Liver (tissue), 10 donors: ENCODE measurements at places on chromosomes 7 and 10.

GRCh38 chr7:136179154-136179553, 202.0 kb upstream of the MTPN start:
- H3K36me3 ChIP-seq: no peaks in the 10 kb centered on the region
- H3K27me3 ChIP-seq: no peaks in the 10 kb centered on the region
- H3K27ac ChIP-seq: no peak overlapping the region
- H3K4me1 ChIP-seq: no peaks in the 10 kb centered on the region

- no peak overlapping the region for H3K4me3 ChIP-seq
- peaks cover 16% of the 10 kb centered on the region for H3K4me1 ChIP-seq
- H3K27ac ChIP-seq: no peak overlapping the region
- peak; percentile 52 for DNase-seq
- H3K36me3 ChIP-seq: no peaks in the 10 kb centered on the region
- H3K27me3 ChIP-seq: no peaks in the 10 kb centered on the region
Observed at GRCh38 chr7:129829737-129830631, 122.8 kb downstream of the UBE2H start.

GRCh38 chr10:28684157-28684985, 7.0 kb downstream of the BAMBI start:
- DNase-seq: no peak
- H3K4me3 ChIP-seq: no peak overlapping the region
- no peaks in the 10 kb centered on the region for H3K36me3 ChIP-seq
- H3K27me3 ChIP-seq: no peaks in the 10 kb centered on the region
- no peak overlapping the region for H3K27ac ChIP-seq
- peaks cover 17% of the 10 kb centered on the region for H3K4me1 ChIP-seq

DNA sequence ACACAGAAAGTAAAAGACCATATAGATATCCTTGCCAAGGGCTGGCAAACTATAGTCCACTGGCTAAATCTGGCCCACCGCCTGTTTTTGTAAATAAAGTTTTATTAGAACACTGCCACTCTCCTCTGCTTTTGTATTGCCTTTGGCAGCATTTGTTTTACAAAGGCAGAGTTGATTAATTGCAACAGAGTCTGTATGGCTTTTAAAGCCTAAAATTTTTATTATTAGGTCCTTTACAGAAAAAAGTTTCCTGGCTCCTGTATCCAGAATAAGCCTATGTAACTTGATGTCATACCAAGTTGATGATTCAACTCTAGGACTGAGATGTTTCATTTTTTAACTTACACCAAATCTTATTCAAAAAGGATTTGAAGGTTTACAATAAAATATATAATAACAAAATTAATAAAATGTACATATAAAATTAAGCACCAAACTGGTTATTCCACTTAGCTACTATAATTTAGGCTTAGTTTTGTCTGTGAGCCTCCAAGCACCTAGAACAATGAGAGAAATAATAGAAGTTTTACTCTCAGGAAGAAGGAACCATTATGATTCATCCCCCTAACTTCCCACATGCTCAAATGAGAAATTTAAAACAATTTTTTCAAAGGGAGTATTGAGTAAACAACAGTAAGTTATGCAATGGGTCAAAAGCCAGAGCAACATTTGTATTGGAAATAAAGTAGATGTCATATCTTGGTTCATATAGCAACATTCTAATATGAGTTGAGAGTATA, 31.9 kb downstream of the CPED1 start:
- DNase-seq: no peak
- H3K4me1 ChIP-seq: peaks cover 13% of the 10 kb centered on the region
- H3K27ac ChIP-seq: no peak overlapping the region
- H3K27me3 ChIP-seq: no peaks in the 10 kb centered on the region
- no peak overlapping the region for H3K4me3 ChIP-seq
- no peaks in the 10 kb centered on the region for H3K36me3 ChIP-seq

DNA sequence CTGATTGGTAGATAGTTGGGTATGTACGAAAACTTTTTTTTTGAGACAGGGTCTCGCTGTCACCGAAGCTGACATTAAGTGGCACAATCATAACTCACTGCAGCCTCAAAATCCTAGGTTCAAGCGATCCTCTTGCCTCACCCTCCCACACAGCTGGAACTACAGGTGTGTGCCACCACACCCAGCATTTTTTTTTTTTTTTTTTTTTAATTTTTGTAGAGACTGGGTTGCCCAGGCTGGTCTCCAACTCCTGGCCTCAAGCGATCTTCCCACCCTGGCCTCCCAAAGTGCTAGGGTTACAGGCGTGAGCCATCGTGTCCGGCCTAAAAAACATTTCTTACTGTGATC, 1.5 kb upstream of the LRRC27 start:
- DNase-seq: no peak
- peak overlapping the region; percentile 18 for H3K4me3 ChIP-seq
- H3K27me3 ChIP-seq: no peaks in the 10 kb centered on the region

- no peaks in the 10 kb centered on the region for H3K27me3 ChIP-seq
- H3K27ac ChIP-seq: no peak overlapping the region
- no peaks in the 10 kb centered on the region for H3K36me3 ChIP-seq
- DNase-seq: no peak
Observed at GRCh38 chr7:151658778-151659177, 139.1 kb upstream of the RHEB start.

GRCh38 chr10:80081801-80082750, 3.6 kb downstream of the TMEM254 start:
- H3K27me3 ChIP-seq: no peaks in the 10 kb centered on the region
- H3K4me3 ChIP-seq: no peak overlapping the region
- H3K27ac ChIP-seq: no peak overlapping the region
- H3K36me3 ChIP-seq: no peaks in the 10 kb centered on the region
- peaks cover 16% of the 10 kb centered on the region for H3K4me1 ChIP-seq
- no peak for DNase-seq

DNA sequence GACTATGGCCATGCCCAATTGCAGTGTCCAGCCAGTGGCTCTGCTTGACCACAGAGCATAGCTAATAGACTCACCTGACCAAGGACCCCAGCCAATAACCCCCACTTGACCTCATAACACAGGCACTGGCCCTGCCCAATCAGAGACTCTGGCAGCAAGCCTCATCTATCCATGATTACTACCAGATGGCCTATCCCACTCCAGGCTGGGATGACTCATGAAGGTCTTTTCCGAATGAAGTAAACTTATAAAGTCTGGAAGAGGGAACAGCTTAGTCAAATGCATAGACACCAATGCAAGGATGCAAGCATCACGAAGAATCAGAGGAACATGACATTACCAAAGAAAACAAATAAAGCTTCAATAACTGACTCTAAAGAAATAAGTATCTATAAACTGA, 141.4 kb downstream of the TMEM168 start:
- H3K27ac ChIP-seq: no peak overlapping the region
- H3K27me3 ChIP-seq: no peaks in the 10 kb centered on the region
- no peak overlapping the region for H3K4me3 ChIP-seq
- no peak for DNase-seq
- no peaks in the 10 kb centered on the region for H3K4me1 ChIP-seq

DNA sequence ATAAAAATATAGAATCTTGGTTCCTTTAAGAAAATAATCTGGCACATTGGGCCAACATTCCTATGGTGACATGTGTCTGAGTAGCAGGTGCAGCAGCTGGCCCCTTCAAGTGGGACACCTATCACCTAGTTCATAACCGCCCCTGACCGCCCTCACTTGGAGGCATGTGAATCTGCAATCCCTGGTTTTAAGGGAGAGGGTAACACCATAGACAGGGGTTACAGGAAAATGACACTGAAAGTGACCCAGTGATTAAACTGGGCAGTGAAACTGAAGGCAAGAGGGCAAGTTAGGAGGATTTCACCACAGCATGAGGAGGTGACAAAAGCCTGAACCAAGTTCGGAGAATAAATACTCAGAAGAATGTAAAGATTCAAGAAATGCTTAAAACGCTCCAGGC, 1.1 kb downstream of the RSU1 start:
- H3K4me3 ChIP-seq: no peak overlapping the region
- no peak overlapping the region for H3K27ac ChIP-seq
- no peaks in the 10 kb centered on the region for H3K27me3 ChIP-seq
- peaks cover 15% of the 10 kb centered on the region for H3K4me1 ChIP-seq
- H3K36me3 ChIP-seq: no peaks in the 10 kb centered on the region

DNA sequence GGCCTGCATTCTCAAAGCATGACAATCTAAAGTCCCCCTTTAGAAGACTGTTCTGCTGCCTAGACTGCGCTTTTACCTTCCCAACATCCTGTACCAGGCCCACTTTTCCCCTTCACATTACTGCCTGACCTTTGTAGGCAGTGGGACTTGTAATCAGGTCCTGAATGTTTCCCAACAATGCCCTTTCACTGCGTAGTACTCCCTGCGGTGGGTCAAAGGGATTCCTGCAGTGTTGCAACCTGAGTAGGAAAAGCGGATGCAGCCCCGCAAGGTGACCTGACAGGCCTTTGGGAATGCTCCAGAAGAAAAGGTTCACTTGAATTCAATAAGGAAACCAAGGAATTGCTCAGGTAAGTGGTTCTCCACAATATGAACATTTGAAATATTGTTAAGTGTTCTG, 4.9 kb upstream of the TCAF1 start:
- no peaks in the 10 kb centered on the region for H3K27me3 ChIP-seq
- no peak overlapping the region for H3K4me3 ChIP-seq
- no peak for DNase-seq
- H3K27ac ChIP-seq: no peak overlapping the region
- H3K36me3 ChIP-seq: no peaks in the 10 kb centered on the region

- DNase-seq: no peak
- no peak overlapping the region for H3K4me3 ChIP-seq
- H3K36me3 ChIP-seq: no peaks in the 10 kb centered on the region
Observed at GRCh38 chr10:12603766-12604470, 254.6 kb downstream of the CAMK1D start.

GRCh38 chr7:44050121-44050914, 5.8 kb downstream of the DBNL start:
- peaks cover 38% of the 10 kb centered on the region for H3K36me3 ChIP-seq
- H3K27me3 ChIP-seq: no peaks in the 10 kb centered on the region
- no peak for DNase-seq
- H3K27ac ChIP-seq: no peak overlapping the region
- no peak overlapping the region for H3K4me3 ChIP-seq

DNA sequence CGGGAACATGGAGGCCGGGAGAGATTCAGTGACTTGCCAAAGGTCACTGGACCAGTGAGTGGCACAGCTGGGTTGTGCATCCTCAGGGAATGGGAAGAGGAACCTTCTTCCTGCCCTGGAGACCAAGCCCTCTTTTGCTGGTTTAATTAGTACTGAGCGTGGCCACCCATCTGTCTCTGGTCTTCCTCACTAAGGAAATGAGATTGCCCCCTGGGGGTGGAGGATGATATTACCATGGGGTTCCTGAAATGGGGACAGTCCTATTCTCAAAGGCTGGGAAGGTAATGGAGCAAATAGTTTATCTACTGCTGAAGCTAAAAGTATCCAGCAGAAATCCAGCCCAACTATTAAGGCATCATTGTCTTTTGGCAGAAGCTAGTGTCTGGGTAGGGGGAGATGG, 98.6 kb upstream of the FGFR2 start:
- no peaks in the 10 kb centered on the region for H3K27me3 ChIP-seq
- no peaks in the 10 kb centered on the region for H3K4me1 ChIP-seq
- H3K4me3 ChIP-seq: no peak overlapping the region
- no peak for DNase-seq
- H3K27ac ChIP-seq: no peak overlapping the region
- H3K36me3 ChIP-seq: no peaks in the 10 kb centered on the region

- H3K27me3 ChIP-seq: no peaks in the 10 kb centered on the region
- H3K36me3 ChIP-seq: peaks cover 24% of the 10 kb centered on the region
- DNase-seq: no peak
- H3K27ac ChIP-seq: no peak overlapping the region
- no peak overlapping the region for H3K4me3 ChIP-seq
Observed at GRCh38 chr7:47344171-47344955, 237.5 kb downstream of the TNS3 start.

DNA sequence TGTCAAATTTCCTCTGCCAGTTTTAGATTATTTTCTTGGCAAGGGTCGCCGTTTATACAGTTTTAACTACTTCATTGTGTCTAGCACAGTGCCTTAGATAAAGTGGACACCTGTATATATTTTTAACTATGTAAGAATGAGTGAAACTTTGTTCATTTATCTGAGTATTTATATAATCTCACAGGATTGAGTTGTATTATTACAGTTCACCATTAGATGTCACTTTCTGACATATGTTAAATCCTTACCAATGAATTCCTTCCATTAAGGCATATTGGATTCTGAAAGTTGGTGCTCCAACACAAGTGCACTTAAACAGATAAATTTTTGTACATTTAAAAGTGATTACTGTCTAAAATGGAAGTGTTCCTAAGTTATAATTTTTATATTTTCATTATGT, 43.0 kb downstream of the ZMYND11 start:
- DNase-seq: no peak
- no peaks in the 10 kb centered on the region for H3K4me1 ChIP-seq
- peaks cover under 1% of the 10 kb centered on the region for H3K36me3 ChIP-seq

DNA sequence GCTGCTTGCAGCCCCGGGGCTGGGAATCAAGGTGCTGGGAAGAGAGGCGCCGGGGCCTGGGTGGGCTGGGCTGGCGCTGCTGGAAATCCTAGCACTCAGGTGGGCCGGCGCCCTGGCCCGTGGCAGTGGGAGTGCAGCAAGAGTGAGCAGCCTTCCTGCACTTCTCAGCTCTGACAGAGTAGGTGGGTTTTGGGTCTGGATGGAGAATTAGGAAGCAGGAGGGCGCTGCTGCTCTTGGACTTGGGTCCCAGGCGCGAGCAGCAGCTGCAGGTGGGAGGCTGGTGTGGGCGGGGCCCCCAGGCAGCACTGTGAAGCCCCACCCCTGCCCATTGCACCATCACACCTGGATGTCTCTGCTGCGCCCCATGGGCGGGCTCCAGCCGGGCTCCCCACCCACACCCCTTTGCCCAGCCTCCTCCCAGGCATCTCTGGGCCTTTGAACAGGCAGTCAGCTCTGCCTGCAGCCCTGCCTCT, 6.0 kb downstream of the BRI3 start:
- peak; percentile 62 for DNase-seq
- H3K36me3 ChIP-seq: peaks cover 9% of the 10 kb centered on the region

- no peak for DNase-seq
- H3K27ac ChIP-seq: no peak overlapping the region
- no peaks in the 10 kb centered on the region for H3K36me3 ChIP-seq
- no peaks in the 10 kb centered on the region for H3K4me1 ChIP-seq
- no peaks in the 10 kb centered on the region for H3K27me3 ChIP-seq
Observed at GRCh38 chr10:60521974-60522405, 132.3 kb upstream of the ANK3 start.

GRCh38 chr7:119320316-119320715, 952.7 kb upstream of the KCND2 start:
- H3K4me3 ChIP-seq: no peak overlapping the region
- no peaks in the 10 kb centered on the region for H3K36me3 ChIP-seq
- no peak overlapping the region for H3K27ac ChIP-seq

- DNase-seq: no peak
- no peaks in the 10 kb centered on the region for H3K4me1 ChIP-seq
- H3K4me3 ChIP-seq: no peak overlapping the region
- H3K36me3 ChIP-seq: no peaks in the 10 kb centered on the region
- H3K27ac ChIP-seq: no peak overlapping the region
Observed at GRCh38 chr10:4016214-4016740, 231.3 kb upstream of the KLF6 start.

DNA sequence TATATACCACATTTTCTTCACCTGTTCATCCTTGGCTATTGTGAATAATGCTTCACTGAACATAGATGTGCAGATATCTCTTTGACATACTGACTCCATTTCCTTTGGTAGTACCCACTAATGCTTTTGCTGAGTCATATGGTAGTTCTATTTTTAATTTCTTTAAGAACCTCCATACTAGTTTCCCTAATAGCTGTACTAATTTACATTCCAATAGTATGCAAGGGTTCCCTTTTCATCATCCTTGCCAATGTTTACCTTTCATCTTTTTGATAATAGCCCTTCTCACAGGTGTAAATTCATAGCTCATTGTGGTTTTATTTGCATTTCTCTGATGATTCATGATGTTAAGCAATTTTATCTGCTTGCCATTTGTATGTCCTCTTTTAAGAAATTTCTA, 159.9 kb downstream of the CALCR start:
- no peak for DNase-seq
- H3K36me3 ChIP-seq: no peaks in the 10 kb centered on the region
- no peaks in the 10 kb centered on the region for H3K4me1 ChIP-seq
- no peaks in the 10 kb centered on the region for H3K27me3 ChIP-seq
- H3K4me3 ChIP-seq: no peak overlapping the region
